AG09309 (cell line): ENCODE measurements at places on chromosomes 1 and 21.
A peak's percentile ranks its signal among the peaks of the same experiment; 100 is the strongest.

- no peak for DNase-seq
These were observed 25.8 kb downstream of the EXOC8 start for GRCh38 chr1:231311720-231312431.

DNA sequence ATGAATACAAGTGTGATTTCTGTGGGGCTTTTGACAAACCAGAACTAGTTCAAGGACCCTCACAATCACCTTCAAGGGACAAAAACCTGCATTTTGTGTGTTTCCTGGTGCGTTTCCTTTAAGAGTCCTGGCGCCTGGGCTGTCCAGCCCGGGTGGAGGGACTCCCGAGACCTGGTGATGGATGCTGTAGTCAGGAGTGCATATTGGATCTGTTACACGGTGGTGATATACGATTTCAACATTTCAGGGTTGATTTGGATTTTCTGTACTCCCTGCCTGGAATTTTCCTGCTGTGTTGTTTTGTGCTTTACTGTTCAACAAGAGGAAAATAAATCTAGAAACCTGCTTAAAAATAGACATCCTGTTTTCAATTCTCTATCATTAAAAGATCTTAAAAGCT, 162.0 kb downstream of the KIF26B start:
- no peak for DNase-seq

GRCh38 chr1:222790115-222790514, 24.7 kb upstream of the DISP1 start:
- no peak for DNase-seq

- DNase-seq, result no peak
These were observed 27.6 kb downstream of the SPATA21 start for GRCh38 chr1:16409536-16410152.

DNA sequence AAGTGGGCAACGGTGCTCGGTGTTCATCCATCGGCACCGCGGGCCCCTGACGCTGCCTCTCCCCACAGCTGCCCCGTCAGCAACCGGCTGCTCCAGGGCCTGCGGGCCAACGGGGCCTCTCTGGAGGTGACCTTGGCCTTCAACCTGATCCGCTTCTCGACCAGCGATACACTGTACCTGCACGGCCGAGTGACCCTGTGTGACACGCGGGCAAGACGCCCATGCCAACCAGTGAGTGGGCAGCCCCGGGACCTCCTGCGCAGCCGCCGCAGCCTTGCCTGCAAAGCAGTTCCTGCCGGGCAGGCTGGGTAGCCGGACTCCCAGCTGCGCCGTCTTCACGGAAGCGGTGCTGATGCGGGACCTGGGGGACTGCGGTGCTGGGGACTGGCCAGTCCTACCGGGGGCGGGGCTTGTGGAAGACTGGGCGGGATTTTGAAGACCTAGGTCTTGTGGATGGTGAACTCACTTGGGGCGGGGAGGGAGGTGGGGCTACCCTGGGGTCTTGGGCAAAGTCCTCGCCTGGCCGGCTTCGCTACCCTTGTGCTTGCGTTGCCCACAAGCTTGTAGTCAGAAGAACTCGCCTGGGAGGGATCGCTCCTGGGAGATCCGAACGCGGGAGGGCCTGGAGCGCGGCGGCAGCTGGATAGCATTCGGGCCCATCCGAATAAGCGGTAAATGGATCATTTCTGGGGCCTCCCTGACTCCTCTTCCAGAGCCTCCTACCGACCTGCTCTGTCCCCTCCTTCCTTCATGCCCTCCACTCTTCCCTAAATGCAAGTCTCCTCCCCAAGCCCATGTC, 8.8 kb upstream of the CEP85 start:
- no peak for DNase-seq

DNA sequence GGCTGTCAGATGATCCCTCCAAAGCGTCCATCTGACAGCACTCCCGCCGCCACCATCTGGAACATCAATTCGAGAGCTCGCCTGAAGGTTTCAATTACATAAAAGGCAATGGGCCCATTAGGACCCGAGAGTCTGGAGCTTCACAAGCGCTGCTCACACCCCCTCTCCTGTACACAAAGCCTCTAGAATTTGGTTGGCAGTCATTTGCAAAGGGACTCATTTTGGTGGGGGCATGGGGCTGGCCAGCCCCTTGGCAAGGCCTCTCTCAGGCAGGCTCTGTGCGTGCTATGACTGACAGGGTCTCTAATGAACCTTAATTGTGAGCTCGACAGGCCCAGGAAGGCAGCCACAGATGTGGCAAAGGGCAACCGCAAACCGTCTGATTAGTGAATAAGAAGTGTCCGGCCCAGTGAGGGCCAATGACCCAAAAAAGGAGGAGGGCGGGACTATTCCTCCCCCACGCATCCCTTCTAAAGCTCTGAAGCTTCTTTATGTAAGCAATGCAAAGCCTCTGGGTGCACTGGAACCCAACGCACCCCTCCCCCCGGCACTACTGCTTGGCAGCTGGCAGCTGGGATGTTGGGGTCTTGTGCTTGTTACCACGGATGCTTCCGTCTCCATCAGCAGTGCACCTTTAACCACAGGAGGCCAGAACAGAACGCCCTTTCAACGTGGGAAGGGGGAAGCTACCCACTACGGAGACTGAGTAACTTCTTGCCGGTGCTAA, 79.4 kb downstream of the CAPZB start:
- no peak for DNase-seq

DNA sequence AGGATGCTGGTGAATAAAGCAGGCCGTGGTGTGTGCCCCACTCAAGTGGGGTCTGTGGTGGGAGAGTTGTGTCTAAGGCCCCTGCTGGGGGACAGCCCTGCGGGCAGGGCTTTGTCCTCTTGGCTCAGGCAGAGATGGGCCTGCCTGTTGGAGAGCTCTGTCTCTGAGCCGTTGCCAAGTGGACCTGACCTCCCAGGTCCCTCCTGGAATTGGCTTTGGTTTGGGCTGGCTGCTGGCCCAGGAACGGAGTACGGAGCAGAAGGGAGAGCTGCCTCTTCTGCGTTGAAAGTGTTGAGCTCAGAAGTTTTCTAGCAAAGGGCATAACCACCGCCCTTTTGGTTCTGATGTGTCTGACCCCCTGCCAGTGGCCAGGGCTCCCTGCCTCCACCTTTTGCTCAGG, 153.9 kb downstream of the PEX14 start:
- no peak for DNase-seq

DNA sequence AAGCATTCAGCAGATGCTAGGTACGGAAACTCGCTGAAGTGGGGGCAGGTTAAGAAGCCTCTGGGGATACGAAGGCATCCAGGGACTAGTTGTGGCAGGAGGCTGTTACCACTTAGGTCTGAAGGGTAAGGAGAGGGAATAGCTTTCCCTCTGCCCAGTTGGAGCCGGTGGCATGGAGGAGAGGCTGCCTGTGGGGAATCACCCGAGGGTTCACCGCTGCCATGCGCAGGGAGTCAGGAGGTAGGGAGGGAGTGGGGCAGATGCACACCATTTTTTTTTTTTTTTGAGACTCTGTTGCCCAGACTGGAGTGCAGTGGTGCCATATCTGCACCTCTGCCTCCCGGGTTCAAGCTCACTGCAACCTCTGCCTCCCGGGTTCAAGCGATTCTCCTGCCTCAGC, 6.1 kb downstream of the PCSK9 start:
- no peak for DNase-seq

- DNase-seq, result no peak
These were observed 4.2 kb downstream of the HTR6 start for GRCh38 chr1:19668888-19669287.

DNA sequence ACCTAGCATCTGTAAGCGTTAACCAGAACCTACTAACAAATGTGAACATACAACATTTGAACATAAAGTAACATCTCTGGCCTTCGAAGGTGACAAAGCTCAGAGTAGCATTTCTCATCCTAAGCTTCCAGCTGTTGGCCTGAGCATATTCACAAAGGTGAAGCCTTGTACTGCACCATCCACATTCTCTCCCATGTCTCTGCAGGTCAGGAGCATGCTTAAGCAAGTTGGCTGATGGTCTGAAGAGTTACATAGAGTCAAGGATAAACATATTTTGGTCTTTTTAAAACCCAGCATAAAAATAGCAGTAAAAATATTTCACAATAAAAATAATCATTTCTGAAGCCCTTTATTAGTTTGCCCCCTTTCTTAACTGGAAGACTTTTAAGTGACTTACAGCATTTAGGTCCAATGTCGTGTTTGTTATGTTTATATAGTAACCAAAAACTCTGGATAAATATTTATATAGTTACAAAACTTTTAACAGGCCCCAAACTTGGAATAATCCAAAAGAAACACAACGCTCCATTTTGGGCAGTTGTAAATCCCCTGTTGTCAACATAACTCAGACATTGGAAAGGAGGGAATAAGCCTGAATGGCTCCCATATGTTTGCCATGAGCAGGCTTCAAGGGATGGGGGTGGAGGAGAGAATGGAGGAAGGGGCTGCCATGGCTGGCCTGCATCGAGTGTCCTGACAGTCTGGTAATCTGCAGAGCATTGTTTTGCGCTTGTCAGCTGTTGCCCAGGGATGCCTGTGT, 42.8 kb upstream of the ENAH start:
- no peak for DNase-seq

GRCh38 chr1:62904856-62905225, 120.9 kb downstream of the ATG4C start:
- DNase-seq, result no peak

- DNase-seq, result no peak
These were observed 25.2 kb downstream of the TP73 start for GRCh38 chr1:3677484-3677883.

- no peak for DNase-seq
These were observed 15.1 kb upstream of the AIM2 start for GRCh38 chr1:159091607-159092031.

GRCh38 chr1:1309251-1310108, 1.1 kb downstream of the PUSL1 start:
- no peak for DNase-seq

DNA sequence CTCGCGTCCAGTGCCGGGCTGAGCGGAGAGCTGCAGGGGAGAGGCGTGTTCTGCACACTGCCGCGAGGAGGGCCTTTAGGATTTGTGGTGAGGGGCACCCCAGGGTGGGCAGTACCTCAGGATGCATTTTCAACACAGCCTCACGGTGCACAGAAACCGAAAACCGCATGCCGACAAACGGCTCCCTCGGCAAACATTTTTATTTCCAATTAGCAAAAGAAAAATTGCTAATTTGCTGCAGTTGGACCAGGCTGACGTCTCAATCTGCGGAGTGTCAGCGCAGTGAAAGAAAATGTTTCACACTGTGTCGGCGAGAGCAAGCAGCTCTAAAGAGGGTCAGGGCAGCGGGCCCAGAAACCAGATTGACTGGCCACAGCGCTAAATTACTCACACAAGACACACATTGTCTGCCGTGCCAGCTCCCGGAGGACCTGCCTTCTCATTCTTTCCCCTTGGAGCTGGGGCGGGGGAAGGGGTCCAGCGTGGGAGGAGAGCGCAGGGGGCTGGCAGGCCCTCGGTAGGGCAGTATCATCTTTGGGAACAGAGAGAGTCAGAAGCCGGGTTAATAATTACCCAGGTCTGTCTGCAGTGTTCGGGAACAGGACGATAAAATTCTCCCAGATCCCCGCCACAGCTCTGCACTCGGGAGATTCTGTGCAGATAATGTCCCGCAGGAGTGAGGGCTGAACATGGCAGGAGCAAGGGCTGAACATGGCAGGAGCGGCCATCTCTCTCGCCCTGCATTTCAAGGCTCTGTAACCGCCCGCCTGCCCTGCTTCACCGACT, 150.2 kb downstream of the PRDM16 start:
- peak; percentile 23 for DNase-seq

GRCh38 chr1:24535021-24535424, 20.9 kb upstream of the NCMAP start:
- DNase-seq, result no peak

GRCh38 chr21:25501462-25501861, 105.8 kb downstream of the MRPL39 start:
- no peak for DNase-seq

GRCh38 chr1:235938709-235939479, 72.2 kb upstream of the LYST start:
- no peak for DNase-seq

GRCh38 chr1:46575300-46575699, 23.9 kb upstream of the KNCN start:
- DNase-seq, result no peak

- no peak for DNase-seq
These were observed 73.1 kb downstream of the KIF1B start for GRCh38 chr1:10283318-10283984.

DNA sequence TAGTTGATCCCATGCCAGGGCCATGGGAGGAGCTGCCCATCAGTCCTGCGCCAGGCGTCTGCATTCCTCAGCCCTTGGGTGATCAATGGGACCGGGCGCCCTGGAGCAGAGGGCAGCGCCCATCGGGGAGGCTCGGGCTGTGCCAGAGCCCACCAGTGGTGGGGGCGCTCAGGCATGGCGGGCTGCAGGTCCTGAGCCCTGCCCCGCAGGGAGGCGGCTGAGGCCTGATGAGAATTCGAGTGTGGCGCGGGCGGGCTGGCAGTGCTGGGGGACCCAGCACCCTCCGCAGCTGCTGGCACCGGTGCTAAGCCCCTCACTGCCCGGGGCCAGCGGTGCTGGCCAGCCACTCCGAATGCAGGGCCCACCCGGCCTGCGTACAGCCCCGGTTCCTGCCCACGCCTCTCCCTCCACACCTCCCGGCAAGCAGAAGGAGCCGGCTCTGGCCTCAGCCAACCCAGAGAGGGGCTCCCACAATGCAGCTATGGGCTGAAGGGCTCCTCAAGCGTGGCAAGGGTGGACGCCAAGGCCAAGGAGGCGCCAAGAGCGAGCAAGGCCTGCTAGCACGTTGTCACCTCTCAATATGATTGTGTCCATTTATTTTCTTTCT, 238.1 kb upstream of the OLFM3 start:
- DNase-seq, result no peak

GRCh38 chr1:237138551-237138950, 96.6 kb downstream of the RYR2 start:
- no peak for DNase-seq

GRCh38 chr1:118563981-118564951, 379.2 kb upstream of the SPAG17 start:
- no peak for DNase-seq

DNA sequence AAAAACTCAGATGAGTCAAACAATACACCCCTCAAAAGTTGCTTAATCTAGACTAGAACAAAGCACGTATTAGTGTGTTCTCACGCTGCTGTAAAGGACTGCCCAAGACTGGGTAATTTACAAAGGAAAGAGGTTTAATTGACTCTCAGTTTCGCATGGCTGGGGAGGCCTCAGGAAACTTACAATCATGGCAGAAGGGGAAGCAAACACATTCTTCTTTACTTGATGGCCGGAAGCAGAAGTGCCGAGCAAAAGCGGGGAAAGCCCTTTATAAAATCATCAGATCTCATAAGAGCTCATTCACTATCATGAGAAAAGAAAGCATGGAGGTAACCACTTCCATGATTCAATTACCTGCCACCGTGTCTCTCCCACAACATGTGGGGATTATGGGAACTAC, 10.1 kb downstream of the JAM2 start:
- no peak for DNase-seq

- DNase-seq, result no peak
These were observed 103.7 kb upstream of the PRMT6 start for GRCh38 chr1:106952776-106953175.

DNA sequence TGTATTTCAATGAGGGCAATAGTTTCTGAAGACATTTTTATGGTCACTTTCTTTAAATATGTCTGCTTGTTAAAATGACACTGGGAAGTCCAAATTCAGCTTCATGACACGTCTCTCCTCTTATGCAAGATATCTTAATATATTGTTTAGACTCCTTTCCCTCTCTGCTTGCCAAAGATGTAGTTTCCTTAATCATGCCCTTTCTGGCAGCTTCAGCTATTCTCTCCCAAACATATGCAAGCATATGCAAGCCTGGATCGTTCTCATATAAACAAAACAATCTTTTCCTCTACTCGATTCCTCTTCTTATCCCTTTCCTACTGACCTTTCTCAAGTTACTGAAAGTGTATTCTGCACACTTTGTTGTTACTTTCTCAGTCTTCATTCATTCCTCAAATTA, 372.2 kb downstream of the PTBP2 start:
- peak; percentile 27 for DNase-seq
